ENCODE measurements at places on chromosomes 5 and 9. TPM values are rescaled to one million over a fixed set of nuclear protein-coding genes. Genes with fewer than 3 reads are reported as not detected.

- DNase-seq: no peak
Measured at GRCh38 chr9:35646153-35646532, 4.6 kb downstream of the SIT1 start.

GRCh38 chr5:42495914-42496313, 72.7 kb downstream of the GHR start:
- DNase-seq: no peak

GRCh38 chr5:172680921-172681320, 39.9 kb downstream of the NEURL1B start:
- DNase-seq: no peak

DNA sequence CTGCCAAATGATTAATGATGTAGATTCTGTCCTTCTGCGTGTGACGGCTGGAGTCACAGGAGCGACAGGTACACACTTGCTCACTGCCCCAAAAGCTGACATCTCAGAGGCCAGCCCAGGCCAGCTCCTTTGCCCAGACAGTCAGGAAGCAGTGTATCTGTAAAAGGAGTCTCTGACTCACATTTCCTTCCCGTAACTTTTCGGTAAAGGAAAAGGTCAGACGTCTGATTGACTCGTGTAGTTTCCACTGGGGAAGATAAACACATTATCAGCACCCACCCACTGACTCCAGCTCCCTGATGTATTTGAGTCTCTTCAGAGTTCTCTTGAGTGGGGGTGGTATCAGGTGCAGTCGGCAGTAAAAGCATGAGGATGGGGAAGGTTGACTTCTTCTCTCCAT, 64.4 kb upstream of the WWC1 start:
- DNase-seq: peak; percentile 14

DNA sequence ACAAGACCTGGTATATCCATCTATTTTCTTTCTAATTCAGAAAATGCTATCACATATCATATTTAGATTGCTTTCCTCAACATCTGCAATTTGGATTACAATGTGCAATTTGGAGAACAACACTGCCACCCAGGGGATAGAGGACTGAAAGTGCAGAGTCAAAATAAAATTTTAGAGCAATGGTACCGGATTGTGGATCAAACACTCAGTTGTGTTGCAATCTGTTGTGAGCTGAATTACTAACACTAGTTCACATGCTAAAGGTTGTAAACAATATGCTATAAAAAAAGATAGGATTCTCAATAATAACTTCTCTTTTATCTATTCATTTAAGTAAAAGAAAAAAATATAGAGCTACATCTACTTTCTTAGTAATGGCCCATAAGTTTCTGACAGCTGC, 11.9 kb upstream of the SRFBP1 start:
- no peak for DNase-seq

The NUTM2G gene
- total RNA-seq: not detected

DNA sequence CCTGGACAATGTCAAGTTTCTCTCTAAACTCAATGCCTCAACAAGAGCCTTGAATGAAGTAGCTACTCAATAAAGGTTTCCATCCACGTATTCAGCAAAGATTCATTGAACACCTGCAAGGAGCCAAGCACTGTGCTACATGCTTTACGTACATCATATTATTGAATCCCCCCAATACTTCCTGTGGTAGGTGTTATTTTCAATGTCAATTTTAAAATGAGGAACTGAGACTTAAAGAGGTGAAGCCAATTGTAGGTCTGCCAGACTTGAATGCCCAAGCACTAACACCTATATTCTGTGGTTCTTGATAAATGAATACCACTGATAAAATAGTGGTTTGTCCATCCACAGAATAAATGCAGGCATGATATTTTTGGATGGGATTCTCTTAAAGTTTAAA, 162.3 kb downstream of the DRD1 start:
- DNase-seq: no peak

DNA sequence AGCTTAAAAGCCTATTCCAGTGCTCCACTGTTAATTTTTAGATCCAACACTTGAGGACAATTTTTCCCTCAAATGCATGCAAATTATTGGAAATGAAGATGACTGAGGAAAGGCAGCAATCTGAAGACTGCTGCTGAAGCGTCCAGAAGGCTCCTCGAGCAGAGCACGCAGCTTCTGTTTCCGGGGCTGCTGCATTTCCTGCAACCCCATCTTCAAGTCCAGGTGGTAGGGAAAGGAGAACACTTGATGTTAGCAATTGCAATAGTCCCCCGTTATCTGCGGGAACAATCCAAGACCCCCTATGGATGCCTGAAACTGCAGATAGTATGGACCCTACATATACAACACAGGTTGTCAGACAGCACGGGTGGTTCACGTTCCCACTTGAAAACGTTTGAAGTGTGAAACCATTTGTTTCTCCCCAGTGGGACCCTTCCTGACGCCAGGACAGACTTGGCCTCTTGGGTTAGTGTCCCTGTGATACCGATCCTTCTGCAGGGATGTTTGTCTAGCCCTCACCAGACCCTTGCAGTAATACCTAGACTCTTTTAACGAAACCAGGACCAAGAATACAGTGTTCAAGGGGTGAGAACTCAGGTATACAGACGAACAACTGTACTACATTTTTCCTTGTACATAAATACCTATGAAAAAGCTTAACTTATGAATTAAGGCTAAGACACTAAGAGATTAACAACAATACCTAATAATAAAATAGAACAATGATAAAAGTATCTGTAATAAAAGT, 152.3 kb downstream of the HSD17B3 start:
- DNase-seq: no peak

DNA sequence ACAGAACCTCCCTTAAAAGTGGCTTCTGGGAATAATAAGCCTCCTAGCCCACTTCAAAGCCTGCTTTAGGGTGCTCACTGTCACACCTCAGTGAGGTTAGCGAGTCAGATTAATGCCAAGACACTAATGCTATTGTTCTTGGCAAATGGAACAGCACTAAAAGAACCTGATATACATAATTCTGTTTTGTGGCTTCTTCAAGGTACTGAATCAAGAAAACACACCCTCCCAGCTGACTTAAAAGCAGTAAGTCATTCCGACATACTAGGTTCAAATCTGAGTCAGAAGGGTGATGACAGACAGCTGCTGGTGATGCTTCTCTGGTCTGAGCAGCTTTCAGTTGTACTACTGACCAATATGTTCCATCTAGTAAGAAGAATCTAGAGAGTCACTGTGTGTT, 121.6 kb downstream of the OXCT1 start:
- peak; percentile 36 for DNase-seq

- DNase-seq: no peak
Measured at GRCh38 chr5:141623186-141623585, 4.4 kb upstream of the DIAPH1 start.

The ALDH1B1 gene
- total RNA-seq: 35.0 TPM

The N4BP3 gene
- 12.9 TPM for total RNA-seq

GRCh38 chr5:110738503-110738811, 350 bp upstream of the SLC25A46 start:
- DNase-seq: no peak

All from activated naive CD8-positive, alpha-beta T cell treated with anti-CD3 and anti-CD28 coated beads for 36 hours (primary cell).